ENCODE measurements at places on chromosomes 7 and 10.

- DNase-seq: no peak
Measured at GRCh38 chr7:4642468-4643203, 39.5 kb upstream of the FOXK1 start.

DNA sequence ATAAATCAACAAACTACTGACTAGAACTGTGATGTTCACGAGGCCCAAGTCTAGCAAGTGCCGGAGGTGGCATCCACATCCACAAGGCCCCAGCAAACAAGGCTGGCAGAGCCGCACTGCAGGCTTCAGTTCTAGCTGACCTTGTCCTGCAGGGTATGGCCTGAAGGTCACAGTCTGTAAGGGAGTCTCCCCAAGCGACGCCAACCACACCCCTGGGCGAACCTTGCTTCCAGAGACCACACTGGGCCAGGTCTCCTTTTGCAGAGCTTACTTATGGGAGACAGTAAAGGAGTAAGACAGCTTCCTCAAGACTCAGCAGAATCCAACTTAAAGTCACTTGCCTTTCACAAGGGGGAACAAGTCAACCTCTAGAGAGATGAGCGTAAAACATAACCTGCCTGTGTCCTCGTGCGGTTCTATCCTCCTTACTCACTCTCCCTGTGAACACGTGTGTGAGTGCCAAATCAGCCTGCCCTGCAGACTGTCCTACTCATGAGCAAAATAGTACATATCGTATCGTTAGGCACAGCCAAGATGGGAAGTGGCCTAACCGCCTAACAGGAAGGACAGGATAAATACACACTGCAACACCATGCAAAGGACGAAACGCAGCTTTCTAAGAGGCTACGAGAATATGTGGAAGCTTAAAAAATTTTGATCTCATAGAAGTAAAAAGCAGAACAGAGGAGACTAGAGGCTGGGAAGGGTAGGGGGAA, 22.7 kb downstream of the FAM53B start:
- DNase-seq: no peak

DNA sequence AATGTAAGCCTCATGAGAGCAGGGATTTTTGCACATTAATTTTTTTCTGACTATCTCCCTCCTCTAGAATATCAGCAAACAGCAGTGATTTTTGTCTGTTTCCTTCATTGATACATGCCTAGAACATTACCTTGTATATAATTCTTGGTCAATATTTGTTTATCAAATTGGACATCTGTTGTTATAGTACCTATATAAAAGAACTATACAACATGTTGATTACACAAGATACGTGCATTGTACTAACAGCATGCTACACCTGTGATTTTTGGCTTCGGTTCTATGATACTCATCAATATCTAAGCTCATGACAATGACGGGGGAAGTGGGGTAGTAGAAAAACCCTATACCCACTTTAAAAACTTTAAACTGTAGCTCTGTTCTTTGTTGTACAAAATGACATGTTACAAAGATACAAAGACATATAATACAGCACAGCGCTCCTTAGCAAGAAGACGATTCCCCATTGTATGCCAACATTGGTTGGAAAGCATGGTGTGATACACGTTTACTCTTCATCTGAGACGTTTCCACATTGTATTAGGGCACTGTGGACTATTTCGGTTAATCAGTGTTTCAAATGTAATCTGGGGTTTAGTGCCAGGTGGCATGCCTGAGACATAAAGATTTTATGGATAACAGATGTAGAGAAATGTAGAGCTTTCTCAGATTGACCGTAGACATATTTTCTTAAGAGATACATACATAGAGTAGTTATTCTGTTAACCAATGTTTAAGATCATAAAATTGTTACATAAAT, 70.5 kb upstream of the FOXP2 start:
- no peak for DNase-seq

DNA sequence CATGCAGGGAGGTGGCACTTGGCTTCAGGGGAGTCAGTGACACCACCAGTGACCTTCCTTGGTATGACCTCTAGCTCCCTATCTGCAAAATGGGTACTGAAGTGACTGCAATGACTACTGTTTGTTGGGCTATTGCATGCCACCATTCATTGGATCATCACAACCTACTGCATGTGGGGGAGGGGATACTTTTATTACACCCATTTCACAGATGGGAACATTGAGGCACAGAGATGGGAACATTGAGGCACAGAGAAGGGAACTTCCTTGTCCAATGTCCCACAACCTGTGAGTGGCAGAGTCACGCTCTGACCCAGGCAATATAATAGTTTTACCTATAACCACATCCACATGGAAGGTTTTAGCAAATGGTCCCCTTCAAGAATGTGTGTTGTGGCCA, 12.2 kb upstream of the MYH16 start:
- no peak for DNase-seq

DNA sequence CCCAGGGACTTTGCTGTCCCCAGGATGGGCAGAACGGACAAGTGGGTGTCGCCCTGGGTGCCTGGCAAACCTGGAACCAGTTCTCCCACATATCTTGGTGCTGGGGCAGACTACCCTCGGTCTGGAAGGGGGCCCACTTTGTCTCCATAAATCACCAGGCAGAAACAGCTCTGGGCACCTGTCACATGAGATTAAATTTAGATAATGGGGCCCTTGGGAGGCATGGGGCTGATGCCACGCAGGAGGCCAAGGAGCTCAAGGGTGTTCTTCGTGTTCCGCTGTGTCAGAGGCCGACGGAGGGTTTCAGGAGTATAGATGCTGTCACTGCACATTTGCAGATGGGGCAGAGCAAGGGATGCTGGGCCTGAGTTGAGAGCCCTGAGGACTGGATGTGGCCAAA, 72.7 kb downstream of the TMEM130 start:
- no peak for DNase-seq

DNA sequence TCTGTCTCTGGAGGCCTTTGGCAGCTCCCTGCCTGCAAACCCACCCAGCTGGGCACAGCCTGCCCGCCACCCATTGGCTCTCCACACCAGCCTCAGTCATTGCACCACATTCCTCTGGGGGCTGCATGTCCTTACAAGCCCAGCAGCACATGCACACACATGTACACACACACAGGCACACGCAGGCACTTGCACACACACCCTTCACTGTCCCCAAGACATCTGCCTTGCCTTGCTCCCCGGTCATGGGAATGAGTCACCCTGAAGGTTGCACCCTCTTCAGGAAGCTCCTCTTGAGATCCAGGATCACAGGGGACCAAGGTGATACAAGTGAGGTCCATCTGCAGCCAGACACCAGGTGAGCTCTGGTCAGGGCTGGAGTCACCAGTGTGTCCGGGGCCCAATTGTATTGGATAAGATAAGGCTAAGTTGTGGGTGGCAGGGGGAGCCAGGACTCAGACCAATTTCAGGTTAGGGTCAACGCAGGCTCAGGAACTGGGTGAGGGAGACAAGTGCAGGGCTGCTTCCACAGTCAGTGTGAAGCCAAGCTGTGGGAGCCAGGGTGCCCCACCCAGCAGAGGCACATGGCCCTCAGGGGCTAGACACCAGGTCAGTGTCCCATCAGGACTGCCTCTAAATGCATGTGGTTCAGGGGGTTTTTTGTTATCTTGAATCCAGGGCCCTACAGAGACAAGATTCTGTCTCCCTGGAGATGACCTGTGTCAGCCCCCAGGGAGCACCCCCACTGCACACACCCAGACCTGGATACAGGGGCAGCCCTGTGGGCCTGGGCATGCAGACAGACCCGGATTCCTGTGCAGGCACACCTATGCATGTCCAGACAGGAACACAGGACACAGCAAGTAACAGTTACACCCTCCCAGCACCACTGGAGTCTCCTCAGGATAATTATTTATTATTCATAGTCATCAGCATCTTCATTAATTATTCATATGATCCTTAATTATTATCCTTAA, 33.8 kb downstream of the KCNH2 start:
- DNase-seq: no peak

GRCh38 chr7:44665531-44666213, 59.2 kb downstream of the OGDH start:
- no peak for DNase-seq

DNA sequence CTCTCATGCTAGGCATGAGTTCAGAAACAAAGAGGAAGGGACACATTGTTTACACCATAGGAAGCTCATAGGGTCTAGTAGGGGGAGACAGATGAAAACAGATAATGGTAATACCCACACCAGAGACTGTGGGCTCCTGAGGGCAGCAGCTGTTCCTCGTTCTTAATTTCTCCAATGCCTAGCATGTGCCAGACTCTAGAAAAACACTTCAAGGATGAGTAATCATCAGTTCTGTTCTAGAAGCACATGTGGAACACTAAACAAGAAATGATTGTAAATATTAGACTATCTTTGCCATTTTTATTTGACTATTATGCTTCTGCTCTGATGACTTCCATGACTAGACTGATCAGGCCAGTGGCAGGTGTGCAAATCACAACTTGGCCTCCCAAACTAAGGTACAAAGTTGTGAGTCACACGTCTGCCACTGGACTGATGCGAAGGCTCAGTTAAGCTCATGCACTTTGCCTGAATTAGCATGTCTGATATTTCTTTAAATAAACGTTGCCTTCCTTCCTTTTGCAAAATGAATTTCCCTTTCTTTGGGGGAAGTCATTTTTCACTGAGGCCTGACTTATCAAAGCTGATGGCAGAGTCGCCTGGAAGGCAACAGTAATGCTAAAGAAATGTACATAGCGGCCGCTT, 89.2 kb upstream of the FGL2 start:
- no peak for DNase-seq

DNA sequence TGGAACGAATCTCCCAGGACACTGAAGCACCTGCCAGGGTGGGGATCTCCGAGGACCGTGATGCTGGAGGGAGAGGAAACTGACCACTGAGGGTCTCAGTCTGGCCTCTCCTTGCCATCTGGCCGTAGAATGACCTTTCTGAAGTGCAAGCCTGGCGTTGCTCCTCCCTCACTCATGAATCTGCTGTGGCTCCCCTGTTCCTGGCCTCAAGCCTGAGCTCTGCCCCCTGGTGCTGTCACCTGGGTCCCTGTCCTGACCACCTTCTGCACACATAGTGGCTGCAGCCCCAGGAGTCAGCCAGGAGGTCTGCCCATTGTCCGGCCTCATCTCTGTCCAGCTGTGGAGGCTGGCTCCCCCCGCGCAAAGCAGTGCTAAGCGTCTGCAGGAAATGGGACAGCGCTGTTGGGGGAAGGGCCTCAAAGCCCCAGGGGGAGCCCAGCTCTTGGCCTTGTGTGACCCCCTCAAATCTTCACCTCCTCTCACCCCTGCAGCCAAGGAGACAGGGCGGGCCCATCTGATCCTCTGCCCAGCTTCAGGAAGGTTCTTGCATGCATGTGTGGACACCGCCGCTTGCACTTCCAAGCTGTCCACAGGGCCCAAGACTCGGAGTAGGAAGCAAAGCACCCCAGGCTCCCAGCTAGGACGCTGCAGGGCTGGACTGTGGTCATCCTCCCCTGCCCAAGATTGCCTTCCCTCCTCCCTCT, 65.7 kb downstream of the MYL10 start:
- no peak for DNase-seq

GRCh38 chr10:133484818-133485217, 31.1 kb downstream of the SCART1 start:
- no peak for DNase-seq

Measured in NCI-H1436 treated with DMSO at 0.1 percent for 48 hours (cell line).